ENCODE measurements at places on chromosomes 6 and 20. TPM values are rescaled to one million over a fixed set of nuclear protein-coding genes. Genes with fewer than 3 reads are reported as not detected.

DNA sequence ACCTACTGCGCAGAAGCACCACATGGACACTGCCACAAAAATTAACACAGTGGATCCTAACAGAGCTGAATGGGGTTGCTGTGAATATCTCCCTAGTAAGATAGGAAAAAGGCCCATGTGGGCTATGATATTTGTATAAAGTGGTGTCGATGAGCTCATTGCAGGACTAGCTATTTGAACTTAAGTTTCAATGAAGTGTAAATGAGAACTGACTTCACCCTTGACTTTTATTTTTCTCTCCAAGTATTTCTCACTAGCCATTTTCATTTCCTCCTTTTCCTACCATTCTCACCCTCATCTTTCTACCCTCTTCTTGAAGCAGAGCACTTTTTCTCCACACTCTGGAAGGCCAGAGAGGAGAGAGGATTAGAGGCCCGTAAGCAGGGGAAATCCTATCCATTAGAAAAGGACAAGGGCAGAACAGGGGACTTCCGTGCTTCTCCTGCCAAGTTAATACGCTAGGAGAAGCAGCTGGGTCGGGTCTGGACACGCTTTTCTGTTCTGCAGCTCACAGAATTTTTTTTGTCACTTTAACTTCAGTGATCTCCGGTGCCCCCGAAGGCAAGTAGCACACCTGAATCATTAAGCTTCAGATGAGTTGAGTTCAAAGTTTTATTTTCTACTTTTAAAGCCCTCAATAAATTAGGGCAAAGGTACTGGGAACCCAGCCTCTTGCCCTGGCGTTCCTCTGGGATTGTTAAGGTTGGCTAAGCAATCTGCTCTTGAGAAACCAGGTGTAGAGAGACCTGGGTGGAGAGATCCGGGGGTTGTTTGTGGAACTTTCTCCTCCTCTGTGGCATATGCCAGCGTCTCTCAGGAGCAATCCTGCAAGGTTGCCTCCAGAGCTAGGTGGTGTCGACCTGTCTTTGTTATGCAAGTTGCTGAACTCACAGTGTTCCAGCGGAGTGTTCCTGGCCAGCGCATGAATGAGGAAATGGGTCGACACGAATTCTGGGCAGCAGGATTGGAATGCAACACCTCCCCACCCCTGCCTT, 56.2 kb upstream of the ARID1B start:
- DNase-seq = no peak
- H3K4me3 ChIP-seq = no peak overlapping the region
- H3K27ac ChIP-seq = peak overlapping the region; percentile 80

GRCh38 chr20:16395366-16395765, 177.9 kb downstream of the KIF16B start:
- no peak overlapping the region for H3K4me3 ChIP-seq
- H3K36me3 ChIP-seq = peaks cover 15% of the 10 kb centered on the region
- peaks cover 5% of the 10 kb centered on the region for H3K4me1 ChIP-seq

DNA sequence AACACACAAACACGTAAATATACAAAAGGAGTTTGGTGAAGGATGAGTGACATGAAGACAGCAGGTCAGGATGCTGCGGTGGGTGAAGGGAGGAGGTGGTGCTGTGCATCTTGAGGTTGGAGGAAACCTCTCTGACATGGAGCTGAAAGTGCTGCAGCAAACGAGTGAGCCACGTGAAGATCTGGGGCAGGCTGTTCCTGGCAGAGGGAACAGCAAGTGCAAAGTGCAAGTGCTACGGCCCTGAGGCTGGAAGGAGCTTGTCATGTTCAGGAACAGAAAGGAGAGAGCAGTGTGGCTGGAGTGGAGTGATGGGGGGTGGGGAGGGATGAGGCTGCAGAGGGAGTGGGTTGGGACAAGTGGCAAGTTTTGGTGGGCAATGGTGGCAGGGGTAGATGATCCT, 24.8 kb upstream of the ANGPT4 start:
- peaks cover 9% of the 10 kb centered on the region for H3K27me3 ChIP-seq
- no peaks in the 10 kb centered on the region for H3K4me1 ChIP-seq
- H3K36me3 ChIP-seq = no peaks in the 10 kb centered on the region
- H3K27ac ChIP-seq = no peak overlapping the region
- no peak for DNase-seq

GRCh38 chr6:154536999-154537398, 26.5 kb upstream of the CNKSR3 start:
- H3K36me3 ChIP-seq = no peaks in the 10 kb centered on the region
- peaks cover 8% of the 10 kb centered on the region for H3K4me1 ChIP-seq
- H3K4me3 ChIP-seq = no peak overlapping the region
- no peaks in the 10 kb centered on the region for H3K27me3 ChIP-seq
- H3K27ac ChIP-seq = no peak overlapping the region
- no peak for DNase-seq

DNA sequence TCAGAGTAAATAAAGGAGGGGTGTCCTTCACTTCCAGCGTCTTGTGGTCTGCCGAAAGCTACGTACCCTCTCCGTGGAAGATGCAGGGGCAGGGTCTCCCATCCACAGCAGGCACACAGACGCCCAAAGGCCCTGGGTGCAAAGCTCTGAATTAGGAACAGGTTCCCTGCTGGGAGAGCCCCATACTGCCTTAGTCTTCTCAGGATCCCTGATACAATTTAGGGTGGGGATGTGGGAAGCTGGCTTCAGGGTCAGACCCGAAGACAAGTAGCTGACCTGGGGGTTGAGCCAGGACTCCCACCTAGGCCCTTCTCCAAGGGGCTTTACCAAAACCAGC, 74.1 kb downstream of the TTLL2 start:
- H3K4me1 ChIP-seq = no peaks in the 10 kb centered on the region
- no peaks in the 10 kb centered on the region for H3K36me3 ChIP-seq
- H3K27me3 ChIP-seq = peaks cover 38% of the 10 kb centered on the region
- DNase-seq = no peak
- H3K27ac ChIP-seq = no peak overlapping the region

- H3K4me3 ChIP-seq = no peak overlapping the region
- peaks cover 5% of the 10 kb centered on the region for H3K4me1 ChIP-seq
- no peaks in the 10 kb centered on the region for H3K36me3 ChIP-seq
- H3K27me3 ChIP-seq = peaks cover 33% of the 10 kb centered on the region
- DNase-seq = no peak
These were observed 45.3 kb downstream of the DACT2 start for GRCh38 chr6:168274037-168274952.

DNA sequence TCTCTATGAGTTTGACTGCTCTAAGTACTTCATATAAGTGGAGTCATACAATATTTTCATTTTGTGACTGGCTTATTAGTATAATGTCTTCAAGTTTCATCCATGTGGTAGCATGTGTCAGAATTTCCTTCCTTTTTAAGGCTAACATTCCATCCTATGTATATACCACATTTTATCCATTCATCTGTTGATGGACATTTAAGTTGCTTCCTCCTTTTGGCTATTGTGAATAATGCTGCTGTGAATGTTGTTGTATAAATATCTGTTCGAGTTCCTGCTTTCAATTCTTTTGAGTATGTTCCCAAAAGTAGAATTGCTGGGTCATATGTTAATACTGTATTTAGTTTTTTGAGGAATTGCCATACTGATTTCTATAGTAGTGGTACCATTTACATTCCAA, 79.5 kb downstream of the PTPRA start:
- peaks cover 11% of the 10 kb centered on the region for H3K4me1 ChIP-seq
- peaks cover 15% of the 10 kb centered on the region for H3K36me3 ChIP-seq
- no peak overlapping the region for H3K4me3 ChIP-seq
- H3K27me3 ChIP-seq = no peaks in the 10 kb centered on the region
- DNase-seq = no peak

- no peak for DNase-seq
- H3K36me3 ChIP-seq = no peaks in the 10 kb centered on the region
These were observed 38.3 kb upstream of the PDYN start for GRCh38 chr20:2032168-2032567.

DNA sequence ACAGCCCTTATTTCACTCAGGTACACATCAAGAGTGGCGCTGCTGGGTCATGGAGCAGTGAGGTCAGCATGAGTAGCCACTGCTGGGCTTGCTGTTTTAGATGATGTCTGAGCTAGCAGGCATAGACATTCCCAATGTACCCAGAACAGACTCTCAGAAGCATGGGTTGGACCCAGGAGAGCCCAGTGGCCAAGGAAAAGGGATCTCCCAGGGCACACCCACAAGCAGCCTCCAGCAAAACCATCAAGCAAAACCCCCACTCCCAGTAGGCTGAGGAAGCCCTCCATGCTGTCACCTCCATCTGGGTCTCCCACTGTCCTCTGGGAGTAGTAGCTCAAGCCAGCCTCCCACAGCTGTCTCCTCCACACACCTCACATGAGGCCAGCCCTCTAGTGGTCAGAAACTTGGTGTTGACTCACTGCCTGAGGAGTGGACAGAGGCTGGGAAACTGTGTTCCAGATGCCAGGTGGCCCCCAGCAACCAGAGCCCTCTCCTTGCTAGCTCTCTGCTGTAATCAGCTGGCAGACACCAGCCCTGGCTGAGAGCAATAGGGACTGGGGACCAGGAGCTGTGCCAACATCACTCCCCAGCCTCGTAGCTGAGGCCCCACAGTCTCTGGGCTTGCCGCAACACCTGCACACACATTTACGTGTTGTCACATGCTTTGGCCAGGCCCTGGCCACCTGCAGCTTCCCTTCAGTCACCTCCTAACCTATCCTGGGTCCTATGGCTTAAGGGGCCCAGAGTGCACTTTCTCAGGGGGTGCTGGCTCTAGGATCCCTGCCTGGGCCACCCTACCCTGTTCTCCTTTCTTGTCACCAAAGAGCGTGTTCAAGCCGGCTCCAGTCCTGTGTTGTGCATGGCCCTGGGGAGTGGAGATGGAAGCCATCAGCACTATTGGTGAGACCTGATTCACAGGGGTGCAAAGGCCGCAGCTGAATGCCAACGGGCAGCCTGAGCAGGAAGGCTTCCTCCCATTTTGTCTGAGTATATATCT, 1.9 kb upstream of the AP5S1 start:
- peak overlapping the region; percentile 93 for H3K27ac ChIP-seq
- H3K4me1 ChIP-seq = peaks cover 32% of the 10 kb centered on the region
- H3K36me3 ChIP-seq = peaks cover 2% of the 10 kb centered on the region
- DNase-seq = no peak

DNA sequence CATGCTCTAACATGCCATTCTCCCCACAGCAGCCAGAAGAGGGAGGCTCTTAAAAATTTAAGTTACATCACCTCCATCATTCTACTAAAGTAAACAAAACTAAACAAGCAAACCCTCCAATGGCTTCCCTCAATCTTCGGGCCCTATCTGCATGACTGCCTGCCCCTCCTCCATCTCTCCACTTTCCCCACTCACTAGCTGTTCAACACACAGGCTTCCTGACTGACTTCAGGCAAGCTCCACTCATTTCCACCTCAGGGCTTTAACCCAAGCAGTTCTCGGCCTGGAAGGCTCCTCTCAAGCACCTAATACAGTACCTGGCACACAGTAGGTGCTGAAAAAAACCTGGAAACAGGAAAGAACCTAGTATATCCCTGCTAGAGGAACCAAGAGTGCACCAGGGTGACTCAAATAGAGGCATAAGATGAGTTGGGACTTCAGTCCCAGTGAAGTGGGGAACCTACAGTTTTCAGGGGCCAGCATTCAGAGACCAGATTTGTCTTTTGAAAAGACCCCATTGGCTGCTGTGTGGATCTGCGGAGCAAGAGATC, 2.8 kb downstream of the AHCY start:
- H3K27me3 ChIP-seq = no peaks in the 10 kb centered on the region
- peaks cover 3% of the 10 kb centered on the region for H3K4me1 ChIP-seq
- peaks cover 4% of the 10 kb centered on the region for H3K36me3 ChIP-seq

GRCh38 chr6:9138936-9139335, 703.6 kb upstream of the SLC35B3 start:
- no peak for DNase-seq
- peaks cover 4% of the 10 kb centered on the region for H3K36me3 ChIP-seq
- no peak overlapping the region for H3K4me3 ChIP-seq
- peaks cover 27% of the 10 kb centered on the region for H3K4me1 ChIP-seq
- no peak overlapping the region for H3K27ac ChIP-seq

DNA sequence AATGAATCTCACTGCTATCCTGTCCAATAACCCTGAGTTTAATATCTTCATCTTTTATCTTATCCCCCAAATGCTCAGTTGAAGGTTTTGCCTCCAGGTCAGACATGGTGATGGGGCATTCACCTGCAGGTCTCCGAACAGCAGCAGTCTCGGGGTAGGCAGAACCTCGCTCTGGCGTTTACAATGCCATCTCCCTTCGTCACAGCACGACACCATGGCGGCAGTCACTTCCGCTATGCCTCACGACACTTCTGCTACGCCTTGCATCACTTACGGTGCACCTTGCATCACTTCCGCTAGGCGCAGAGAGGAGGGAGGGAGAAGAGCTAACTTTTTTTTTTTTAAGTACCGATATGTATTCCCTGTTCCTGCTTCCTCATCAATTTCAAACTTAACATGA, 194.9 kb downstream of the BCAS1 start:
- DNase-seq = no peak
- no peaks in the 10 kb centered on the region for H3K27me3 ChIP-seq
- H3K4me3 ChIP-seq = no peak overlapping the region
- no peak overlapping the region for H3K27ac ChIP-seq

GRCh38 chr20:59007665-59008511, 834 bp upstream of the CTSZ start:
- H3K4me3 ChIP-seq = peak overlapping the region; percentile 59
- no peaks in the 10 kb centered on the region for H3K36me3 ChIP-seq
- no peaks in the 10 kb centered on the region for H3K27me3 ChIP-seq
- H3K4me1 ChIP-seq = peaks cover 52% of the 10 kb centered on the region
- H3K27ac ChIP-seq = no peak overlapping the region

GRCh38 chr6:166687070-166687878, 60.2 kb upstream of the RPS6KA2 start:
- H3K27me3 ChIP-seq = peaks cover 2% of the 10 kb centered on the region
- H3K36me3 ChIP-seq = no peaks in the 10 kb centered on the region
- no peak overlapping the region for H3K4me3 ChIP-seq
- H3K27ac ChIP-seq = no peak overlapping the region
- no peak for DNase-seq

DNA sequence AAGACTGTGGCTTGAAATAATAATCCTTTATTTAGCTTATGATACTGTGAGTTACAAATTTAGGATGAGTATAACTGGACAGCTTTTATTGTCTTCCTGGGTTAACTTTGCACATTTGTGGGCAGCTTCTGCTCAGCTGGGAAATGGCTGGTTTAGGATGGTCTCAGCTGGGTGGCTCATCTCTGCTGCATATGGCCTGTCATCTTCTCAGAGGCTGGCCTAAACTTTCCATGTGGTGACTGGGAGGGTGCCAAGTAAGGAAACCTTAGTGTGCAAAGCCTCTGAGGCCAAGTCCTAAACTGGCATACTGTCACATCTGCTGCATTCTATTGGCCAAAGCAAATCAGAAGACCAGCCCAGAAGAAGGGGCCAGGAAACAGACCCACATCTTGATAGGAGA, 40.2 kb downstream of the BTBD3 start:
- DNase-seq = no peak
- H3K27me3 ChIP-seq = peaks cover 2% of the 10 kb centered on the region
- no peak overlapping the region for H3K4me3 ChIP-seq
- H3K4me1 ChIP-seq = no peaks in the 10 kb centered on the region

GRCh38 chr6:85403331-85404015, 46.4 kb upstream of the NT5E start:
- H3K4me1 ChIP-seq = peaks cover 84% of the 10 kb centered on the region
- H3K36me3 ChIP-seq = no peaks in the 10 kb centered on the region
- H3K27me3 ChIP-seq = no peaks in the 10 kb centered on the region
- H3K27ac ChIP-seq = peak overlapping the region; percentile 96
- no peak for DNase-seq
- H3K4me3 ChIP-seq = peak overlapping the region; percentile 29

LCA5 gene
- 4.4 TPM for total RNA-seq

SIRPB1 gene
- total RNA-seq = 1.6 TPM

POU5F1 gene
- not detected for total RNA-seq

CRIP3 gene
- 0.47 TPM for total RNA-seq

RGS19 gene
- total RNA-seq = 15.7 TPM

FOXQ1 gene
- total RNA-seq = 0.15 TPM

VSX1 gene
- not detected for total RNA-seq

GNRH2 gene
- not detected for total RNA-seq

LY86 gene
- not detected for total RNA-seq

FAM209B gene
- total RNA-seq = not detected

Data from chondrocyte (in vitro differentiated cells).